ENCODE measurements at places on chromosomes 1 and 21. TPM values are rescaled to one million over a fixed set of nuclear protein-coding genes. Genes with fewer than 3 reads are reported as not detected.

The ATP1A4 gene
- total RNA-seq = not detected

The GUCA2B gene
- total RNA-seq = 0.37 TPM

The RSPO1 gene
- total RNA-seq = 0.46 TPM

The TCP10L gene
- total RNA-seq = not detected

The MAP1LC3C gene
- 0.93 TPM for total RNA-seq

The HSD17B7 gene
- 9.3 TPM for total RNA-seq

The NUCKS1 gene
- 57.3 TPM for total RNA-seq

The RHCE gene
- 0.24 TPM for total RNA-seq

The FAM167B gene
- 2.0 TPM for total RNA-seq

The F13B gene
- total RNA-seq = not detected

- peaks cover 30% of the 10 kb centered on the region for H3K4me1 ChIP-seq
- no peak for DNase-seq
- no peaks in the 10 kb centered on the region for H3K27me3 ChIP-seq
- no peak overlapping the region for H3K4me3 ChIP-seq
- H3K36me3 ChIP-seq = no peaks in the 10 kb centered on the region
Measured at GRCh38 chr21:44866780-44867179, 6.7 kb downstream of the PTTG1IP start.

DNA sequence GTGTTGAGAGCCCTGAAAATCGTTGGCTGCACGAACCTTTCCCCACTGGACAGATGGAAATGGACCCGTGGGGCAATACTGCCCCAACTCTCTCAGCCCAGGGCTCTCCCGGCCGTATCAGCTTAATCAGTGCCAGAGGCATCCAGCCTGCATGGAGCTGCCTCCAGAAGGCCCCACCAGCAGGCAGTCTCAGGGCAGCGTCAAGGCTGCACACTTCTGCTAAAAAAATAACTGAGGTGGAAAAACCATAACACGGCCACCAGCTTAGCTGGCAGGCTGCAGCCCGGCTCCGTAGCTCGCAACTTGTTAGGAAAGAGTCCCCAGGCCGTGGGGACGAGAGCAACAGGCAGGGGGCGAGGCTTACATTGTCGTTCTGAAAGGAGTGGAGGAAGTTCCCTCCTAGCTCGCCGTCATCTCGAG lies 27.9 kb downstream of the MRPL37 start:
- no peak overlapping the region for H3K4me3 ChIP-seq
- peaks cover 4% of the 10 kb centered on the region for H3K4me1 ChIP-seq

DNA sequence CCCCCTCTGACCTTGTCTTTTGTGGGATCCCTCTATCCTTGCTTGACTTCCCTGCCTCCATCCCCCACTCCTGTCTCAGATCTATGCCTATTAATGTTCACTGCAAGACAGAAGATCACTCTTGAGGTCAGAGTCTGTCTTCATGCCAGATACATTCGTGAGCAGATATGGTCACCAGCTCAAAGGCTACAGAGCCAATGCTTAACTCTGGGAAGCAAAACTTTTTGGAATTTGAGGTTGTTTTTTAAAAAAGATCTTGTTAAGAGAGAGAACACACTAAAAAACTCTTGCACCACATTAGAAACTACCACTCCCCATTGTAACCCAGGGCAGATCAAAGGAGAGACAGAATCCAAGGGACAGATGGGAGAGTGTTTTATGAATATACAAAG lies 17.1 kb upstream of the A3GALT2 start:
- no peak for DNase-seq
- H3K27me3 ChIP-seq = no peaks in the 10 kb centered on the region
- no peak overlapping the region for H3K4me3 ChIP-seq
- H3K4me1 ChIP-seq = peaks cover 56% of the 10 kb centered on the region
- peak overlapping the region; percentile 66 for H3K27ac ChIP-seq

DNA sequence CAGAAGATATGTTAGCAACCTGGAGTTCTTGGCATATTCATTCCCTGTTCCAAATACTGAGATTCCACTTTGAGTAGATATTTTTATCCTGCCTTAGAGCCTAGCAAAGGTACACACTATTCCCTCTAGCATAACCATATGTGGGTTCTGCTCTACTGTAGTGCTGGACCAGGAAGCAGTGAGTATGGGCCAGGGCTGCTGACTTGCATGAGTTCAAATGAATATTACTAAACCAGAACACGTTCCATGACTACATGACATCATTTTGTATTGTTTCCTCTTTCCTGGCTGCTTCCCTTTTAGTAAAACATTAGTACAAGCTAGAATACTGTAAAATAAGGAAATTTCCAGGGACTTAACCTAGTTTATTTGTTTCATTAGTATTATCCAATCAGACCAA lies 41.1 kb downstream of the TNFSF18 start:
- H3K4me1 ChIP-seq = no peaks in the 10 kb centered on the region
- DNase-seq = peak; percentile 14
- H3K36me3 ChIP-seq = no peaks in the 10 kb centered on the region
- H3K27me3 ChIP-seq = no peaks in the 10 kb centered on the region

GRCh38 chr1:35587736-35588135 lies 14.6 kb downstream of the TFAP2E start:
- H3K27ac ChIP-seq = no peak overlapping the region
- no peaks in the 10 kb centered on the region for H3K36me3 ChIP-seq
- H3K4me3 ChIP-seq = no peak overlapping the region
- no peaks in the 10 kb centered on the region for H3K27me3 ChIP-seq

DNA sequence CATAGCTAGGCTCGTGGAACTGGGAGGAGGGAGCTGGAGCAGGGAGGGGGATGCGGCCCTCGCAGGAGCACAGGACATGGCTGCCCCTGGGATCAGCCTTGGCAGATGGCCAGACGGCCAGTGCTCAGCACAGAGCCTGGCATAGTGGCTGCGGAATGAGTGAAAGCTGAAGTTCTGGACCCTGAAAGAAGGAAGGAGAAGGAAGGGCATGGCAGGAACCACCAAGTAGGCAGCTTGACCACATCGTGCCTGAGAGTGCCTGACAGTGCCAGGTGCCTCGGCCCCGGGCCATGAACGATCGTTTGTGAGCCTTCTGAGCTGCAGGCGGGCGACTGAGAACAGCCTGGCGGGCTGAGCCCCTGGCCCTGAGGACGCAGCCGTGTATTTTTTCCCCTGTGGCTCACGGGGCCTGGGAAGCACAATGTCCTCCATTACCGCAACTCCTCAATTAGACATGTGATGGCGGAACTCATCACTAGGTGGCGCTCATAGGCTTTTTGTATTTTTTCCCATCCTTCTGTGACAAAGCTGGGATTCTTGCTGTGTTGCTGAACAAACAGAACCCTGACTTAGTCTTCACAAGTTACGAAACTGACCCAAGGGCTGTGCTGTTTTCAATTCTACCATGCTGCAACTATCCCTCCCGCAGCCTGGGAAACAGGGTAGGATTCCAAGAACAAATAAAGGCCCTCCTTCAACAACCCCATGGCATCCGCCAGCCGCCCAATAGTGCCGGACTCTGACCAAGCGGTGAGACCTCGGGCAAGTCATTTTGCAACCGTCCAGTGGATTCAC lies 29.9 kb upstream of the TMEM61 start:
- H3K36me3 ChIP-seq = no peaks in the 10 kb centered on the region
- DNase-seq = peak; percentile 57
- H3K27ac ChIP-seq = no peak overlapping the region
- no peak overlapping the region for H3K4me3 ChIP-seq

- H3K4me1 ChIP-seq = no peaks in the 10 kb centered on the region
- peaks cover 4% of the 10 kb centered on the region for H3K36me3 ChIP-seq
- no peak overlapping the region for H3K4me3 ChIP-seq
- no peaks in the 10 kb centered on the region for H3K27me3 ChIP-seq
Measured at GRCh38 chr1:54250670-54251069, 50.7 kb downstream of the MRPL37 start.

GRCh38 chr1:116290085-116290705 lies 82.8 kb upstream of the ATP1A1 start:
- no peak for DNase-seq
- H3K4me3 ChIP-seq = no peak overlapping the region
- H3K36me3 ChIP-seq = no peaks in the 10 kb centered on the region
- H3K27ac ChIP-seq = peak overlapping the region; percentile 42

GRCh38 chr1:200888349-200888838 lies 6.3 kb upstream of the INAVA start:
- no peak overlapping the region for H3K4me3 ChIP-seq
- no peaks in the 10 kb centered on the region for H3K36me3 ChIP-seq
- no peak overlapping the region for H3K27ac ChIP-seq

- H3K27me3 ChIP-seq = no peaks in the 10 kb centered on the region
- DNase-seq = no peak
- H3K27ac ChIP-seq = no peak overlapping the region
Measured at GRCh38 chr1:183983371-183984105, 54.0 kb downstream of the COLGALT2 start.

- H3K27ac ChIP-seq = no peak overlapping the region
- no peak for DNase-seq
- peaks cover 7% of the 10 kb centered on the region for H3K4me1 ChIP-seq
- peak overlapping the region; percentile 100 for H3K4me3 ChIP-seq
Measured at GRCh38 chr1:1400576-1401456, 1.7 kb upstream of the CCNL2 start.

DNA sequence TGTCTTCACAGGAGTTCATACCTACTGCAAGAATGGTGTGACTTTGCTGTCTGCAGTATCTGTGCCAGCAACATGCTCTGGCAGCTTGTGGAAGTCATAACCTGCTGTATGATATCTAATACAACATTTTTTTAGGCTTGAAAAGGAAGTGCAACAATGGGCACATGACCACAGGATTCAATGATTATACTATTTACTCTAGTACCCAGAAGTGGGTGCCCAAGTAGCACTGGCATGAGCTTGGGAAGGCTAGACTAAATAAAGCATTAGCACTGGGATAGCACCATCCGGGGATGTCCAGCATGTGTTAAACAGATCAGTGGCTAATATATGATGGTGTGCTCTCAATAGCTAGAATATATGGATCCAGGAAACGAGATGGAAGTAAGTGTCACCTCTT lies 98.6 kb upstream of the PDE4B start:
- H3K27me3 ChIP-seq = no peaks in the 10 kb centered on the region
- no peaks in the 10 kb centered on the region for H3K4me1 ChIP-seq
- DNase-seq = no peak

DNA sequence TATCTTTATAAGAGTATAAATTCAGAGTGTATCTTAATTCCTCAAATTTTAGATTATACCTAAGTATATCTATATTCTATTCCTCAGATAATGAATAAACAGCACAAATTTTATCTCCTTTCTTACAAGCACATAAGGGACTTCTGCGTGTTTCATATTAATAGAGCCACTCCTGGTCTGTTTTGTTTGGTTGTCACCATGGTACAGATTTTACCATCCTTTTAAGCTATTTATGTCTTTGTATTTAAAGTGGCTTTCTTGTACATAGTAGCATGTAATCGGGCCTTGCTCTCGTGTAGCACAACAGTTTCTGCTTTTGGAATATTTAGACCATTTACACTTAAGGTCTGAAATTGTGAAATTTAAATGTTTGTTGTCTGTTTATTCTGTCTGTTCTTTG lies 52.6 kb upstream of the SLC35A3 start:
- H3K4me1 ChIP-seq = no peaks in the 10 kb centered on the region
- no peak for DNase-seq
- H3K36me3 ChIP-seq = peaks cover 3% of the 10 kb centered on the region
- H3K4me3 ChIP-seq = no peak overlapping the region
- no peak overlapping the region for H3K27ac ChIP-seq
- H3K27me3 ChIP-seq = no peaks in the 10 kb centered on the region

DNA sequence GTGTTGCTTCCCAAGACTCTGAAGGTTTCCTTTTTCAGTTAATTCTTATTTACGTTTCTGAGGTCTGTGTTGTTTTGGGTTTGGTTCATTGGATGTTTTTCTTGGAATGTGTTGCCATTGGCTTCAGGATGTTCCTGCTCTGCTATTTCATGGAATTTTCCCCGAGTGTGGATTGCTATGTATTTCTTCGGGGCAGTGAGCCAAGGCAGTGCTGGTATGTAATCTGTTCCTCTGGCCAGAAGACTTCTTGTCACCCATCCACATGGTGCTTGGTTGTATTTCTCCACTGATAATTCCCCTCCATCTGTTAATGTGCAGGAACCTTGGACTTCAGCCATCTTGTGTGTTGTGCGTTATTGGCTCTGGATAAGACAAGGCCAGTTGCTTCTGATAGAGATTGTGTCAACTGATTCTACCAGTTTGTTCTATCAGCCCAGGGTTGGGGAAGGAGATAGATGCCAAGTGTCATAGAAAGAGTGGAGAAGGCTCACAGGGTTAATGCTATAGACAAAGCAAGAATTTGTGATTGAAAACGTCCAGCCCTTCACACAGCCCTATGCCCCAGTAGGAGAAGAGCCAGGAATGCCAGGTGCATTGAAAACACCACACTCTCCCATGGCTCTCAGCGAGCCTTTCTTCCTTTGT lies 505.2 kb downstream of the PLPP3 start:
- no peak overlapping the region for H3K4me3 ChIP-seq
- H3K27me3 ChIP-seq = no peaks in the 10 kb centered on the region

DNA sequence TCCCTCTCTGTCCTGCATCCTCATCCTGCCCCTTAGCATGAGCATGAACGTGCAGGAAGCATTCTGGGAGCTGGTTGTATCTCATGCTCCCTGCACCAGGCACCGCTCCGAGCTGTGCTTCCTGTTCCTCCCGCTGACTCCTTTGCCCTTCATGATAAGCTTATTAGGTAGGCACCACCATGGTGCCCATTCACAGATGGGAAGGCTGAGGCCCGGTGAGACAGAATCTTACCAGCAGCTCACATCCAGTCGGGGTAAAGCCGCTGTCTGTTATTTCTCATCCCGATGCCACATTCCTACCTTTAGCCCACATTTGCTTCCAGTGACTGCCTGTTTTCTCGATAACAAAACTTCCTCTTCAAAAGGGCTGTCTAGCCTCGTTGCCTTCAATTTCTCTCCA lies 7.3 kb downstream of the MIIP start:
- H3K27ac ChIP-seq = no peak overlapping the region
- no peaks in the 10 kb centered on the region for H3K4me1 ChIP-seq
- no peak overlapping the region for H3K4me3 ChIP-seq
- no peak for DNase-seq
- H3K36me3 ChIP-seq = no peaks in the 10 kb centered on the region

DNA sequence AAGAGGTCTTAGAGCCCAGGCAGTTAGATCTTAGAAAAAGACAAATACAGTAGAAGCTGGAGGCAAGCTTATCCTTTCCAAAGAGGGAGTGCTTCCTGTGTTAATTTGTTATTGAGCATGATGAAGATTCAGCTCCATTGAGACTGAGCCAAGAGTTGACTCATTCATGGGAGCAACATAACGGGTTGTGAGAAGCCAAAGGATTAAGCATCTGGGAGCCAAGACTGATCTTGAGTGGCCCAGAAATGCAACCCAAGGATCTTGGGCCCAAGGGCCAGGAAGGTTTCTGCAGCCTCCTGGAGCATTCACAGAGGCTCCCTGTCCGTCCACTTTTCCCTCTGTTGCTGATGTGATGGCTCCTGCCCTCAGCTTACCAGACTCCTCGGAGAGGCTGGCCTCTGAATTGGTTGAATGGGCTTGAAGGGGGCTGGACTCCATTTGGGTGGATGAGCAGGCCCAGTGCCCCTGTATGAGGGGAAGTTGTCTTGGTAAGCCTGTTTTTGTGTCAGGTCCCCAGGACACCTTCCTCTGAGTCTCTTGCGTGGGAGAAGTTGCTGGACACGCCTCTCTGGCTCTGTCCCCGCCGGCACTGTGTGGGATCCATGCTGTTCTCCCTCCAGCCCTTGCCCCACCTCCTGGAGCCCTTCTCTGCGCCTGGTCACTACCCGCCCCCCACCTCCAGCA lies 42.4 kb downstream of the PDE9A start:
- no peaks in the 10 kb centered on the region for H3K36me3 ChIP-seq
- no peaks in the 10 kb centered on the region for H3K4me1 ChIP-seq
- no peaks in the 10 kb centered on the region for H3K27me3 ChIP-seq
- H3K4me3 ChIP-seq = no peak overlapping the region

GRCh38 chr1:27102707-27103468 lies 52.0 kb downstream of the SLC9A1 start:
- peak; percentile 94 for DNase-seq
- H3K27ac ChIP-seq = no peak overlapping the region
- H3K4me1 ChIP-seq = no peaks in the 10 kb centered on the region
